ENCODE measurements at places on chromosomes 12 and 14. TPM values are rescaled to one million over a fixed set of nuclear protein-coding genes. Genes with fewer than 3 reads are reported as not detected.

The KRT79 gene
- total RNA-seq, result not detected

The OASL gene
- 0.19 TPM for total RNA-seq

The SYNDIG1L gene
- total RNA-seq, result not detected

The ELK3 gene
- 14.4 TPM for total RNA-seq

The NEK9 gene
- 61.7 TPM for total RNA-seq

The KTN1 gene
- 144 TPM for total RNA-seq

The GALNT4 gene
- total RNA-seq, result 15.7 TPM

The GPR84 gene
- total RNA-seq, result not detected

The ADAM21 gene
- total RNA-seq, result 1.2 TPM

The RNU4-1 gene
- total RNA-seq, result under 0.01 TPM

The CACNA2D4 gene
- total RNA-seq, result 0.06 TPM

The NTS gene
- total RNA-seq, result 0.44 TPM

The GLIPR1L1 gene
- not detected for total RNA-seq

The CPNE8 gene
- total RNA-seq, result 27.0 TPM

The AMDHD1 gene
- total RNA-seq, result 0.06 TPM

The PTPRQ gene
- total RNA-seq, result 0.06 TPM

The CLECL1 gene
- total RNA-seq, result not detected

The PRPF40B gene
- 15.0 TPM for total RNA-seq

The HELB gene
- 3.2 TPM for total RNA-seq

The JAG2 gene
- total RNA-seq, result 2.1 TPM

The GDF3 gene
- not detected for total RNA-seq

The MBD6 gene
- 4.2 TPM for total RNA-seq

The PMCH gene
- total RNA-seq, result not detected

The DEPDC4 gene
- total RNA-seq, result 0.75 TPM

The PPP1R36 gene
- 0.87 TPM for total RNA-seq

The YAF2 gene
- total RNA-seq, result 11.4 TPM

The CLEC9A gene
- not detected for total RNA-seq

The CPNE6 gene
- not detected for total RNA-seq

The TMBIM4 gene
- total RNA-seq, result 67.8 TPM

The TC2N gene
- total RNA-seq, result 0.93 TPM

The HECTD1 gene
- total RNA-seq, result 433 TPM

The CLEC14A gene
- total RNA-seq, result 2.5 TPM

The AHNAK2 gene
- total RNA-seq, result 36.7 TPM

The FOXN4 gene
- not detected for total RNA-seq

The PYGL gene
- total RNA-seq, result 31.6 TPM

The SIX4 gene
- total RNA-seq, result 5.2 TPM

The FBLN5 gene
- total RNA-seq, result 31.1 TPM

The PPP1R1A gene
- not detected for total RNA-seq

The LRP1-AS gene
- total RNA-seq, result not detected

The MYH7 gene
- total RNA-seq, result not detected

The CCDC197 gene
- not detected for total RNA-seq

The TTC9 gene
- total RNA-seq, result 5.3 TPM

The CEBPE gene
- not detected for total RNA-seq

The TRHDE gene
- not detected for total RNA-seq

The OTX2 gene
- not detected for total RNA-seq

The SERPINA9 gene
- not detected for total RNA-seq

The INSM2 gene
- total RNA-seq, result not detected

The SMIM41 gene
- 0.13 TPM for total RNA-seq

The ACOT6 gene
- not detected for total RNA-seq

The KRT78 gene
- not detected for total RNA-seq

The CBLN3 gene
- total RNA-seq, result 4.5 TPM

The OTOGL gene
- 1.6 TPM for total RNA-seq

The KRT7 gene
- 2.2 TPM for total RNA-seq

The ACRBP gene
- 0.25 TPM for total RNA-seq

The TMEM119 gene
- total RNA-seq, result 16.1 TPM
